ENCODE measurements at places on chromosomes 12 and 14.

GRCh38 chr12:103279444-103279843 lies 216.3 kb downstream of the C12orf42 start:
- DNase-seq, result no peak

- no peak for DNase-seq
Measured at GRCh38 chr12:100365411-100365810, 8.5 kb downstream of the SLC17A8 start.

- DNase-seq, result no peak
Measured at GRCh38 chr12:53259891-53260290, 8.2 kb upstream of the ESPL1 start.

- DNase-seq, result no peak
Measured at GRCh38 chr12:46304070-46304469, 35.2 kb upstream of the SLC38A1 start.

DNA sequence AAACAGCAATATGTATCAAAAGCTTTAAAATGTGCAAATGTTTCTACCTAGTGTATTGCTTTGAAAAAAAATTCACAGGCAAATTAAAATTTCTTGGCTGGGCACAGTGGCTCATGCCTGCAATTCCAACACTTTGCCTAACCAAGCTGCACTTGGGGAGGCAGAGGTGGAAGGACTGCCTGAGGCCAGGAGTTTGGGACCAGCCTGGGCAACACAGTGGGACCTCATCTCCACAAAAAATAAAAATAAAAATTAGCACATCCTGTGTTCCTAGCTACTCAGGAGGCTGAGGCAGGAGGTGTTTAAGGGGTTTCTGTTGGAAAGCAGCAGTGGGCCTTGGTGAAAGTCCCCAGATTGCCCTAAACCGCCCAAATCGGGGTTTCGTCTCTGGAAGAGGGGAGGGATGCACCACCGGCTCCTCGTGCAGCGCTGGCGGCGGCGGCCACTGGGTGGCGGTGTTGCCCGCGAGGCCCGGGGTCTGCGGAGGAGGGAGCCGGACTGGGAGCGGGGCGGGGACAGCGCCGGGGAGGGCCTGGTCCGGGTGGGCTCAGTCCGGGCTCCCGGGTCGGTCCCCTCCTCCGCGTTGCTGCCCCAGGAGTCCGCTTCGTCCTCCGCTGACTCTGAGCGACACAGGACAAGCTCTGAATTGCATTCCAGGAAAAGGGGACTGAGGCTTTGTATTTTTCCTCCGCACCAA lies 265.6 kb downstream of the AACS start:
- no peak for DNase-seq

- peak; percentile 53 for DNase-seq
Measured at GRCh38 chr12:112347581-112347982, 34.6 kb downstream of the HECTD4 start.

GRCh38 chr12:470133-470532 lies 10.4 kb downstream of the B4GALNT3 start:
- no peak for DNase-seq

DNA sequence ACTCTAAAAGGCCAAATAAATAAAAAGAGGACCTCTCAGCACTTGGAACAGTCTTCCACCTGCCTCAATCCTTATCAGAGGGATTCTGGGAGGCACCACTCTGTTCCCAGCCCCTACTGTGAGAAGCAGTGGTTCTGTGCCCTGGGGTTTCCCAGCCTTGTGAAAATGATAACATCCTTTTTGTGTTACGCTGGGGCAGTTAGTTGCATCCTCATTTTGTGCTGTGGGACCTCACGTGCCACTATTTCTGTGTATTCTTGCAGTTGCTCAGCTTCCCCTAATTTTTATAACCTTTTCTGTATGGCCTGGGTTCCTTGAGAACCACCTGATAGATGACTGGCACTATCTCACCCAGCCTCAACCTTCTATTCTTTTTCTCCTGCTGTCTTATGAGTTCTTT lies 10.8 kb upstream of the CMA1 start:
- no peak for DNase-seq
